GM12864 (cell line): ENCODE measurements at places on chromosomes 12 and 14.

DNA sequence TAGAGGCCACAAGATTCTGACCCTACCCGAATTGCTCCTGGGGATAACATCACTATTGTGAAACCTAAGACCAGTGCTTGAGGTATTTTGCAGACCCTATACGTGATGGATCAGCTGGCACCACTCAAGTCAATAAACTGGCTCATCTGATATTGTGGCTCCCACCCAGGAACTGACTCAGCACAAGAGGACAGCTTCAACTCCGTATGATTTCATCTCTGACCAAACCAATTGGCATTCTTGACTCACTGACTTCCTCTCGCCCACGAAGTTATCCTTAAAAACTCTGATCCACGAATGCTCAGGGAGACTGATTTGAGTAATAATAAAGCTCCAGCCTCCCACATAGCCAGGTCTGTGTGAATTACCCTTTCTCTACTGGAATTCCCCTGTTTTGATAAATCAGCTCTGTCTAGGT is 1036.1 kb upstream of the TMEM132C start:
- DNase-seq, result no peak

DNA sequence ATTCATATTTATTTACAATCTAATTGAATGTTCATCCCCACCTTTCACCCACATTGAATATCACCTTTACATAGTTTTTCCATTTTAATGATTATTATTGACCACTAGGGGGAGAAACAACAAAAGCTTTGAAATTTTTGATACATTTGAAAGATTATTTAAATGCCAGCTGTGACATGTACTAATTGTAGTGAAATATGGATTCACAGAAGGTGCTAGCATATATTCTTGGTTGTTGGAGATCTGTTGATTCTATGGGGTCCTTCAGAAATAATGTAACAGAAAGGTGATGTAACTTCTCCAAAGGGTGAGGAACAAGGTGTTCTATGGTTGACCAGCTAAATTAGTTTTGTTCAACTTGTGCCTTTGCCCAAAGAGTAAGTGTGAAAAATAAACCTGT is 22.4 kb upstream of the GPR33 start:
- DNase-seq, result no peak

GRCh38 chr14:51561141-51561540 is 90.6 kb upstream of the FRMD6 start:
- DNase-seq, result no peak

DNA sequence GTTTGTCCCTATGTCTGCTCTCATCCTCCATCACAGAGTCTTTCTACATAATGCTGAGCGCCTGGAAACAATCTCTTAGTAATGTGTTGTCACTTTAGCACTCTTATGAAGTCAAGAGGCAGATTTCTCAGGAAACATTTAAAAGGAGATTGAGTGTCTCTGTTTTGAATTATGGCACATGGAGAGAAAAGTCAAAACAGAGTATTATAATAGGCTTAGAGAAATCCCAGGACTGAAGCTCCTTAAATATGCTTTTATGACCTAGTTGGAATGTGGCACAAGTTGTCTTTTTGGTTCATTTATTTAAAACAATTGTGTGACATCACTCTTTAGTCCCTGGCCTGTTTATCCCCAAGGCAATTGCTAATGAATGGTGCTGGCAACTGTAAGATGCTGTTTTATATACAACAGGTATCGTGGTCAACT is 117.8 kb upstream of the HIF1A start:
- DNase-seq, result no peak

GRCh38 chr14:40987481-40987880 is 619.2 kb upstream of the LRFN5 start:
- no peak for DNase-seq

DNA sequence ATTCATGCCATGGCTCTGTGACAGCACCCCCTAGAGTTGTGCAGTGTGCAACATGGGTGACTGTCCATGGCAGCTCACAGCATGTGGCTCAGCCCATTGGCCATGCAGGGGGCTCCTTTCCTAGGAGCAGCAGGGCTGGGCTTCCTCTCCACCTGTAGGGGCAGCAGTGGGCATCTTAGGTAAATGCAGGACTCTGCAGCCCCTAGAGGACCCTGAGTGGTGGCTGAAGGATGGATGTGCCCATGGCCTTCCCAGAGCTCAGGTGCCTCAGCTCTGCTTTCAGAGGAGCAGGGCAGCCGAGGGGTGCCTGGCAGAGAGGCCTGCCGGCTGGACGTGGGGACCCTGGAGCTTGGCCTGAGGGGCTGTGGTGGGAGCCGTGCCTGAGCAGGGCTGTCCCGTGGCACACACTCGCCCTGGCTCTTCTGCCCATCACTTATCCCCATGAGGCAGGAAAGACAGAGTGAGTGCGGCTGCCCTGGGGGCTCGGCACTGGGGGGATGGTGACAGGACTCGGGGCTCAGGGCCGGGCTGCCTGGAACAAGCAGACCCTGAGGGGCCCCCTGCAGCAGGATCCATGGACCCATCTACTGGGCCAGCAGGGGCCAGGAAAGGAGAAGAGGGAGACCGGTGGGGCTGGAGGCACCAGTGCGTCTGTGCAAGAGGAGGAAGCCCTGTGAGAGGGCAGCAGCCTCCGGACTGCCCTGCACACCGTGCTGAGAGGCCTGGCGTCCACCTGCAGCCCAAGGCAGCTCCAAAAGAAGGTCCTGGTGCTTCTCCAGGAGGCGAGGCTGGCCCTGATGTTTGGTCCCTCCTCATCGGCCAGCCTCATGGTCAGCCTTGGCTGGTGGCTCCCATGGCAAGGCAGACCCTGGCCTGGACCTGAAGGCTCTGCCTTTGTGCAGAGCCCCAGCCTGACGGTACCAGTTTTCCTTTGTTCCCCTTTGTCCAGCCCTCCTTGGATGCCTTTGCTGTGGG is 7.6 kb downstream of the ADSS1 start:
- no peak for DNase-seq

DNA sequence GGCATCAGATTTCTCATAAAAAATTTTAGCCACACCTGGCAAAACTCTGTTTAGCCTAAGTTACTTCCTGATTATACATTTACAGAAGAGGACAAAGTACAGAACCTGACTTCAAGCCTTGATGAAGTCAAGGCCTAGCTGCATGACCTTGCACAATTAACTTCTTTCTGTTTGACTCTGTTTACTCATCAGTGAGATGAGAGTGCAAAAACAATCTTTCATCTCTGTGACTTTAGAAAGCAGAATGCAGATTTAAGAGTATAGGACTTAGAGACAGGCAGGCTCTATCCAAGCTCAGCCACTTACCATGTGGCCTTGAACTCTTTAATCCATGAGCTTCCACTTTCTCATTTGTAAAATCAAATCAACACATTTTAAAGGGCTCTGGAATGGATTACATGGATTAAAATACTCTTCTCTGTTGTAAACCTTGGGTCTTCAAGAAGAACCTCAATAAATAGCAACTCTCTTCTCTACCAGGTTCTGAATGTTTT is 1178.9 kb downstream of the FLRT2 start:
- DNase-seq, result no peak

DNA sequence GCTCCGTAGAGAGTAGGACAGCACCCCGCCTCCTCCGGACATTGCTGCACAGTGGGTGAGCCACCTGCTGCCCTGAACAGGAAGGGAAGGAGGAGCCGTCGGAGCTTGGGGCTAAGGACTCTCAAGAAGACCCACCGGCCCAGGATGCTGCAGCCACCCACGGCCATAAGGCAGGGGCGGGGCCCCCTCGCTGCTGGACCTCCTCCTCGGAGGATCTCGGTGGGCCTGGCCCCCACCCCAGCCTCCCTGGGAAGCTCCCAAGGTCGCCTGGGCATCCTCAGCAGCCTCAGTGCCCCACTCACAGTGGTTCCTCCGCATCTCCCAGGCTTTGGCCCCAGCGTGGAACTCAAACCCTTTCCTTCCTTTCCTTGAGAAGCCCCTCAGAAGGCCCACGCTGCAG is 68.6 kb upstream of the DIO3 start:
- DNase-seq, result no peak

DNA sequence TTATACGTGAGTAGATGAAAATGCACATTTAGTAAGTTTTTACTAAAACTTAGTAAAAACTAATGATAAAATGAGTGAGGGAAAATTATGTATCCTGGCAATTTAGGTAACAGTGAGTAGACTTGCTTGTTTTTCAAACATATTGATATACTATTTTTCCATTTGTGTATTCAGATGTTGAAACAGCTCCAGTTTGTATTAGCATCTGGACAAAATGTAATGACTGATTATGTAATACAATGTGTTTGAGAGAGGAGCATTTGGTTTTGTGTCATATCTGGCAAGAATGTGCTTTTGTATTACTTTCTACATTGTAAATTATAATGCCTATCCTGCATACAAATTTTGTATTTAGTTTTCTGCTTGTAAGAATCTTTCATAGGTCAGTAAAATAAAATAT is 5.6 kb downstream of the CNOT2 start:
- DNase-seq, result no peak
